BJ (cell line): ENCODE measurements at places on chromosomes 5 and 9. TPM values are rescaled to one million over a fixed set of nuclear protein-coding genes. Genes with fewer than 3 reads are reported as not detected.

The TSSK1B gene
- polyA plus RNA-seq = not detected in 2 replicates

The FOCAD gene
- polyA plus RNA-seq = 32.9 and 42.1 TPM in 2 replicates

DNA sequence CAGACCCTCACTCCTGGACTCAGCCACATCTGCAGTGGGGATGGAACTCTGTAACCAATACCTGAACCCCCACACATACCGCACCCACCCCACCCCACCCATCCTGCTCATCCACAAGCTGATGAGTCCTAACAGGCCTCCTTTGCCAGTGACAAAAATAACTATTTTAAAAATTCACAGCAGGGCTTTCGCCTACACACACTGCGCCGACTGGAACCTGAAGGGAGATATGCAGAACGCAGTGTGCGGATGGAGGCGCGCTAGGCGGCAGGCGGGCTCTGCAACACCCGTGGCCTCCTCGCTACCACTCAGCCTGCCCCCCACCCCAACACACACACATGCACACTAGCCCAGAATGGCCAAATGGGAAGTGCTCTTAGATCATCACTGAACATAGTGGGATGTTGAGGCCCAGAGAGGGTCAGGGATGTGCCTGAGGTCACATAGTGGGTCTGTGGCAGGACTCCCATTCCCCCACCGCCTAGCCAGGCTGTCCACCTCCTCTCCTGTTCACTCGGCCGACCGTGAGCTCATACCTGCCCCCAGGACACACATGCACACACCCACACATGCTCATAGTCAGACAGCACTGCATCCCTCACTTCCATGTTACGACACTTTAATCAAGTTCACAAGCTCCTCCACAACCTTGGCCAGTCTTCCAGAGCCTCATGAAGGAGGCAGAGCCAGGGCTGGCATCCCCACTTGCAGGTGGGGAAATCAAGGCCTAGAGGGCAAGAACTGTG lies 6.3 kb upstream of the CAMK2A start:
- no peak for DNase-seq

- no peak for DNase-seq
Measured at GRCh38 chr9:1272488-1272887, 222.3 kb downstream of the DMRT2 start.

- no peak for DNase-seq
Measured at GRCh38 chr5:56244627-56245026, 11.5 kb upstream of the ANKRD55 start.
